ENCODE measurements at places on chromosomes 4 and X.
A peak's percentile ranks its signal among the peaks of the same experiment; 100 is the strongest.

GRCh38 chr4:185958094-185958747, 110.7 kb upstream of the TLR3 start:
- DNase-seq = peak; percentile 82

DNA sequence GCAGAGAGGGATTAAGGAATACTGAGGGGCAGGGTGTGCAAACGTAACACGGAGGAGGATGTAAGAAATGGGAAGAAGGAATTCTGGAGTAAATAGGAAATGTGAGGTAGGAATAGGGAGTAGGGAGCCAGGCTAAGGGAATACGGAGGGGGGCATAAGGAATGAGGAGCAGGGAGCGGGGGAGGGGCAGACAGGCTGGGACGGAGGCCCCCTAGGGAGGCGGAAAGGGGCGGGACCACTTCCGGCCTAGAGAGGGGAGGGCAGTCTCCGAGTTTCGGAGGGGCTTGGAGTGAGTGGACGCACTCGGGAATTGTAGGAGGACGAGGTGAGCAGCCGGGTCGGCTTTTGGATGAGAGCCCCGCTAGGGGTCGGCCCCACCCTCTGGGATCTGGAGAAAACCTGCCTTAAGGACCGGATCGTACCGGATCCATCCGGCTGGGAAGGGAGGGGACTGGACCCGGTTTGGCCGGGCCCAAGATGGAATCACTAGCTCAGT, 612 bp downstream of the MAGED2 start:
- DNase-seq = peak; percentile 35

DNA sequence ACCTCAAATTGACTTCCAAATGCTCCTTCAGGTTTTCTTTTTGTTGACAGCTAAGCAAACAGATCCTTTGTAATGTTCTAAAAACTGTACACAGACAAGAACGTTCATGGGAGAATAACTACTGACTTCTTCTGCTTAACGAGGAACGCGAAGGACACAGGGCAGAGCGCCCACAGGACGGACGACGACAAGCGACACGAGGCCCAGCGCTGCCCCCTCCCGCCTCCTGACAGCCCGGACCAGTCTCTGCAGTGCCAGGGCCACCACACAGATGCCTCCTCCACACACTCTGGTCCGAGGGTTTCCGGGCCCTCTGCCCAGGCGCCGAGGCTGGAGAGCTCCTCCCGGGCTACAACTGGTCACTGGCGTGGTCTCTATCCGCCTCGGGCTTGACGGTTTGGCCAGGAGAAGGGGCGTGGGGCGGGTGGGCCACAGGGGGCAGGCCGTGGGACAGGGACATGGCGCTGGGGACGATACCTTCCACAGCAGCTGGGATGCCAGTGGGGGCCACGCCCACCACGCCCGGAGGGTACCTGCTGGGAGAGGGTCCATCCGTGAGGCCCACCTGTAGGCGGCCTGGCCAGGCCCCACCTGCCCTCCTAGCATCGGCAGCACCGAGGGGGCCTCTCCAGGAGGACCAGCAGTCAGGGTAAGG, 36.9 kb downstream of the CTBP1 start:
- no peak for DNase-seq

DNA sequence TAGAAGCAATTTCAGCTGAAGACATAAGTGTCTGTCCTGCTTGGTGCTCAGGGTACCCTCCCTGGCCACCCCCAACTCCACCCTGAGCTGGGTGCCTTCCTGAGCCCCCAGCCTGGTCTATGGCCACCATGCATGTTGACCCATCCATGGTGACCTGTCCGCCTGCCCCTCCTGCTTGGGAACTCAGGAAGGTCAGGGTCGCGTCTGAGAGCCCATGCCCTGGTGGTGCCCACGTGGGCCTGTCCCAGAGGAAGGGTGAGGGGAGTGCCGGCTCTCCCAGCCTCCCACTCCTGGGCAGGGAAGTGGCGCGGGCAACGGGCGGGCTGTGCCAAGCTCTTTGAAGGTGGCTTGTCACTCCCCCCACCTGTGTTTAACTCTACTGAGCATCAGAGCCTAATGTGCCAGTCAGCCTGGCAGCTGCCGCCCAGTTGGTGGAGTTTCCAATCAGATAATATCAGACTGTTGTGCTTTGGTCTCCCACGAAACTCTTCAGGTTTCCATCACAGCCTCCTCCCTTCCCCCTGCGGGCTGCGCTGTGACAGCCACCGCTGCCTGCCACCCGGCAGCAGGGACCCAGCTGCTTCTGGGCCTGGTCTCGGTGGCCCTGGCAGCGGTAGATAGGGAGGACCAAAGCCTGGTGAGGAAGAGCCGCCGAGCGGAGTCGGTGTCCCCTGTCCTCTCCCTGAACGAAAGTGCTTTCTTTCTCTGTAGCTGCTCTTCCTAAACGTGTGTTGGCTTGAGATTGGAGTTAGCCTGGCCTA, 4.8 kb downstream of the SH3BP2 start:
- no peak for DNase-seq

- DNase-seq = no peak
Observed at GRCh38 chrX:1435241-1435895, 17.3 kb downstream of the ASMTL start.

DNA sequence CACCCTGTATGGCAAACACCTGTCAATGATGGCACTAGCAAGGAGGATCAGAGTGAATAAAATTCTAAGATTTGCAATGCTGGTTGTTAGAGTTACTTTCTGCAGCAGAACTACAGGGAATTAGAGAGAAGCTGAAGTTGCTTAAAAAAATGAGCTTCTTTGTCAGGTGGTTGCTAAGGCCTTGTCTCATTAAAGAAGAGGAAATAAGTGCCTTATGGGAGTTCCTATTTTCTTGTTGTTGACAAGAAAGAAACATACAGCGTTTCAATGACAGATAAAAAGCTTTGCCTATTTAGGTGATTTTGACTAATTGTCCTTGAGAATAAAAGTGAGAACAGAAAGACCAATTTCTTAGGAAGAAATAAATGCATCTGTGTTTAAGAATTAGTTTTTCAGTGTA, 106.0 kb upstream of the ARHGAP24 start:
- DNase-seq = no peak
